ENCODE measurements at places on chromosomes 3 and 15.

GRCh38 chr3:97996988-97997387, 24.8 kb upstream of the RIOX2 start:
- DNase-seq = no peak

DNA sequence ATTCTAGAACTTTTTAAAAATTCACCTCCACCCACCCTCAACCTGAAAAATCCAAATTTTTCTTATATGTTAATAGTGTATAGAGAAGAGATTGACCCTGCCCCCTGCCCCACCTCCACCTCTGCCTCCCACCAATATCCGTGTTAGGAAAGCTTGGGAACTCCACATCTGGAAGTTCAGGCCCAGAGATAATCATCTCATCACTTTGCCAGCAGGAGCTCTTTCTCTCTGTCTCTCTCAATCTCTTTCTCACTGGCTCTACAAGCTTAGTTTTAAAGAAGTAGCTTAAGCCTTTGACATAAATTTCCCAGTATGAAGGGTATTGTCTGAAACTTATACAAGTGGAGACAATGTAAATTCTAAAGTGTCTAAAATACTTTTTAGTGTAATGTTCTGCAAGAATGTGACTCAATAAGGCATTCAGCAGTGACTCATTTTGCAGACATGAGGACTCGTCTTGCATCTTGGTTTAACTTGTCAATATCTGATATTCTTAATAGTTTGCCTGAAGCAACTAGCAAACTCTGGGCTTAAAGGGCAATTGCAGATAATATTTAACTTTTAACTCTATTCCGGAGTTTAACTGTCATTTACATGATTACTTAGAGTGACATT, 299.8 kb upstream of the EPHA3 start:
- no peak for DNase-seq

DNA sequence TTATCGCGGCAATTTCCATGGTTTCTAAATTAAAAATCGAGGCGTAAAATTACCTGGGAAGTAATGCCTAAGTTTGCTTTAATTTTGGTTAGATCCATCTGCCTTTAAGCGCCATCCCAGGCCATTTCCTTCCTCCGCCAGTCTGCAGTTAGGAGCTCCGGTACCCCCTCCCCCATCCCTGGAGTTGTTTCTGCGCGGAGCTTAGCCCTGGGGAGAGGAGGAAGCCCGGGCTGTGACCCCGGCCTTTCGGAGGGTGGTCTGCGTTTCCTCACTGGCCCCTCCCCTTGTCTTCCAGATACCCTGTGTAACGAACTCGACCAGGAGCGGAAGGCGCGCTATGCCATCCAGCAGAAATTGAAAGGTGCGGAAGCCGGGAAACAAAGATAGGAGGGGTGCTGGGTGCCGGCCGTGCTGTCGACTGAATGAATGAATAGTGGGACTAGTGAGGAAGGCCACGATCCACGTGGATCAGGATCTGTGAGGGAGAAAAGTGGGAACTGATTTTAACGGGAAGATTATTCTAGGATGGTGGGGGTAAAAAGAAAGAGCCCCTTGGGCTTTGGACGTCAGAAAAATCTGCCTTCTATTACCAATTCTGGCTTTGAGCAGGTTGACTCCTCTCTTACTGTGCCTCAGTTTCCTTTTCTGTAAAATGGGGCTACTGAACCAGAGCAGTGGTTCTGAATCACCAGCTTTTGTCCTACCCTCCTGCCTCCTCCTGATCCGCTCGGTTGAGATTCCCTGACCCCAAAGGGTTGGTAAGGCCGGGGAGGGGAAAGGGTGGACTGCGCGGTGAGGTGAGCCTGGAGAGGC, 6.7 kb downstream of the RNU6-1 start:
- no peak for DNase-seq

DNA sequence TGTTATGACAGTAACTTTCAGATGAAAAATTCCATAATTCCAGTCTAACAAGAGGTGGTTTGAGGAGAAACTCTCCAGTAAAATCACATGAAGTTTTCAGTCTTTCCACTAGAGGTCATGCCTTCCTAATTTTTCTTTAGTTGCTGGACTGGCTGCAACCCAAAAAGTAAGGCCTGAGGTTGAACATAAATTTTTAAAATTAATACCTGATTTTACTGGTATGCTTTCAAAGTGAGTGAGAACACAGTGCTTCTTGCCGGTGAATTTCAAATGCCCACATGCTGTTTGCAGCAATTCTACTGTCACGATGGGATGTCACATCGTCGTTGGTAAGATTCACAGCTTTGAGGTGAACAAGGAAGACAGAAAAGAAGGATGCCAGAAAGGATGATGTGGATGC, 89.0 kb upstream of the FGF12 start:
- DNase-seq = no peak

DNA sequence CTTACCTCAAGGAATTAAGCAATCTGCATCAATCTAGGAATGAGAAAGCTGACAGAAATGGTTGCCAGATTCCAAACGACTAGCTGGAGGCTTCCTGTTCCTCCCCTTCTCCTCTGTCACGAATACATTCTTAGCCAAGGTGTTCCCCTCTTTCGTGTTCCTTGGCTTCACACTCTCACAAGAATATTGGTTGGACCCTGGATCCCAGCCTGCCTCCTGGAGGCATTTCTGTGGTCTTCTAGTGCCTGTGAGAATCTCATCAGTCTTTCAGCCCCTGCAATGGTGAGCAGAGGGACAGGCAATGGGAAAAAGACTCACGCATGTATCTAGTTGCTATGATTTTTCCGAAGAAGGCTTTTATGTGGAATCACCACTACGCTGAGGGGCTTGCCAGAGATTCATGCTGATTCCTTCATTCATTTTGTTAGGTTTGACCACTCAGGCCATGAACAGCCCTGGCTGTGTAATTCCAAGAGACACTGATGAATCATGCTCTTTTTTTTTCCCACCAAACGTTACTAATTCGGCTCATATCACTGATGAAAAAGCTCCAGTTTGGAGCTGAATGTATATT, 1.6 kb upstream of the P3H2 start:
- no peak for DNase-seq

DNA sequence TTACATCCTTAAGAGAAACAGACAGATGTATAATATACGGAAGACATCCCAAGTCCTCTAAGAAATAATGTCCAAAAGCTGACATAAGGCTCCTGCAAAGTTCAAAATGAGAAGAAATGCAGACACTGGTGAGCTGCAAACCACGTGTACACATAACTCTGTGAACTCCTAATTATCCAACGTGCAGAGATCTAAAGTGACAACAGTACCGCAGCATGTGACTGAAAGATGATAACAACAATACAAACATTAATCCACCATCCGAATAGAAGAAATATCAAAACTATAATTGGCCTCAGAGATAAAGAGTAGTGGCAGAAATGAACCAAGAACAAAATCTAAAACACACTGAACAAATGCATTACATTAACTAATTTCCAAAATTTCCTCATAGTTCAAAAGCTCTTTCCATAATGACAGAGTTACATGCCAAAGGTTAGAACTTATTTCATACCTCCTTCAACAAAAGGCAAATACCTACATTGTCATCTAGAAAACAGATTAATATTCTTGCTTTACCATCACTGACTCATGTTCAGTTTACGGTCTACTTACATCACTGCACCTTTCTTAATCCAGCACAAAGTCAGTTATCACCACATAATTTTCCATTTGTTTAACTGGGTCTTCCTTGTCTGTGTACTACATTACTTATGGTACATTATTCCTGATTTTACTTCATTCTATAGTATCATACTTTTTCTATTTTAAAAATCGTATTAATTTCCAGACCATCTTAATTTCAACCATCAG, 2.2 kb downstream of the PDCD10 start:
- DNase-seq = no peak

- DNase-seq = no peak
These were observed 26.8 kb downstream of the ARIH2 start for GRCh38 chr3:48945432-48945831.
